ENCODE measurements at places on chromosomes 5 and 9.

DNA sequence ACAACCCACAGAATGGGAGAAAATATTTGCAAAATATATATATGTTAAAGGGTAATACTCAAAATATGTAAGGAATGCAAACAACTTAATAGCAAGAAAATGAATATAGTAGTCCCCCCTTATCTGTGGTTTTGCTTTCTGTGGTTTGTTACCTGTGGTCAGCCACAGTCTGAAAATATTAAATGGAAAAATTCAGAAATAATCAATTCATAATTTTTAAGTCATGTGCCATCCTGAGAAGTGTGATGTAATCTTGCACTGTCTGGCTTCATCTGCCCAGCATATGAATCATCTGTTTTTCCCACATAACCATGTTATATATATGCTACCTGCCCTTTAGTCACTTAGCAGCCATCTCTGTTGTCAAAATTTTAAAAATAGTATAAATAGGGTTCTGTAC lies 11.7 kb downstream of the CER1 start:
- DNase-seq = peak; percentile 82

GRCh38 chr9:134996591-134997530 lies 79.1 kb upstream of the FCN1 start:
- DNase-seq = no peak

DNA sequence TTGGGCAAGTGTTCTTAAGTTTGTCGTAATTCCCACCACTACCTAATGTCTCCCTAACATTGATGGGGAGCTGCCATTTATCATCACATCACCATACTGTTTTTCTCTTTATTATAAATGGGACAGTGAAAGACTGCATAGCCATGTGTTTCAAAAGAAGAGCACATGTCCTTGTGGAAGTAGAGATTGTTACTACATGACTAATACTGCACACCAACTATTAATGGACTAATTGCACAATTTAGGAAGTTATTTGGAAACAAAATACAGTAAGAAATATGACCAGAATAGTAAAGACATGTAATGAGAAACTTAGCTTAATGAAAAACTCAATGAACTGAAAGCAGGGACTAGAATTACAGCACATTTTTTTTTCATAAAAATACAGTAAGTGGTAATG lies 12.0 kb upstream of the ELOVL7 start:
- DNase-seq = peak; percentile 79

DNA sequence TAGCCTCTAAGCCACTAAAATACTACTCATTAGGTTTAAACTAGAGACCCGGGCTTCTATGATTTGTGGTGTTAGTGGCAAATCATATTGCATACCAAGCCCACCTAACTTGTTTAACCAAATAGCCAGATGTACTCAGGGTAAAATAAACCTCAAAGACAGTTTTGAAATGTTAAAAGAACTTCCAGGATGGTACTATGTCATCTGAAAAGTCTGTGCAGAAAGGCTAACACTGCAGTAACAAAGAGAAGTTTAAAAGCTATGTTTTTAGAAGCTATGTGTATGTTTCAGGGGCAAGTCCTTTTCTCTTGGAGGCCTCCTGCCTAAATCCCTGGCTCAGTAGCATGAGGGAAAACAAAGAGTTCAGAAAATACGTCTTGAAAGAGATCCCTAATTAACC lies 84.9 kb upstream of the IL7R start:
- no peak for DNase-seq

GRCh38 chr5:112023766-112024165 lies 266.8 kb upstream of the NREP start:
- DNase-seq = no peak

GRCh38 chr9:109477258-109478050 lies 20.7 kb downstream of the PTPN3 start:
- no peak for DNase-seq

GRCh38 chr5:175448276-175448675 lies 4.3 kb upstream of the DRD1 start:
- no peak for DNase-seq

DNA sequence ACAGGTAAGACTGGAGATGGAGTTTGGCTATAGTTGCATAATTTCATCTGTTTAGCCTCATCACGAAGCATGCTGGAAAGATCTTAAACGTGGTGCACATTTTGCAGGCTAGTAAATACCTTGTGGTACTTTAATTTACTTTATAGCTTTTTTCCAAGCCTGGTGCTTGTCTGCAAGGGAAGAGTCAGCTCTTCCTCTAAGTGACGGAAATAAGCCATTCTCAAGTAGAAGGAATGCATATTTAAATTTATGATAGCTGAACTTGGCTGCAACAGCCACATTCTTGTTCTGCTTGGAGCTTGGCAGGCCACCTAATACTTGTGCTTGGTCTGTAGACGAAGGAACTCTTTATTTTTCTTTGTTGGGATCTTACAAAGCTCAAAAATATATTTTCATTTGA lies 188.0 kb upstream of the PIK3R1 start:
- peak; percentile 79 for DNase-seq

- DNase-seq = peak; percentile 86
Measured at GRCh38 chr5:172872997-172873491, 39.0 kb downstream of the ERGIC1 start.

- DNase-seq = no peak
Measured at GRCh38 chr5:148403344-148403743, 19.6 kb downstream of the FBXO38 start.

- peak; percentile 11 for DNase-seq
Measured at GRCh38 chr9:79222483-79222882, 349.3 kb upstream of the TLE4 start.

GRCh38 chr5:129770024-129770820 lies 22.3 kb downstream of the MINAR2 start:
- DNase-seq = no peak

GRCh38 chr9:16202914-16203728 lies 650.3 kb downstream of the CCDC171 start:
- peak; percentile 93 for DNase-seq

- DNase-seq = no peak
Measured at GRCh38 chr9:126490214-126490631, 123.5 kb upstream of the LMX1B start.

DNA sequence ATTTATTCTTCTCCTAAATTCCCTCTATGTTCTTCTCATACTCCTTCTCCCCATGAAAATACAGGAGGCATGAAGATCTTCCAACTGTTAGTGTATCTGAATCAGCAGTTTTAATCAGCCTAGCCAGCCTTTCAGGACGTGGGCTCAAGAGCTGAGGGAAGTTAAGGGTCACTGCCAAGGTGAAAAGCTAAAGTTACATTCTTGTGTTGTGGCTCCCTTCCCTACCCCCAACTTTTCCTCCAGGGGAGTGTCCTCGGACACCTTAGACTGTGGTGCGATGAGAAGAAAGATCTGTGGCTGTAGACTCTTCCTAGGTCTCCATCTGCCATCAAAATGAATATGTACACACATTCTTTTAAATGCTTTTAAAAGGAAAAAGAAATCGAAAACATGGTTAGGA lies 4.2 kb downstream of the DMRT3 start:
- no peak for DNase-seq

DNA sequence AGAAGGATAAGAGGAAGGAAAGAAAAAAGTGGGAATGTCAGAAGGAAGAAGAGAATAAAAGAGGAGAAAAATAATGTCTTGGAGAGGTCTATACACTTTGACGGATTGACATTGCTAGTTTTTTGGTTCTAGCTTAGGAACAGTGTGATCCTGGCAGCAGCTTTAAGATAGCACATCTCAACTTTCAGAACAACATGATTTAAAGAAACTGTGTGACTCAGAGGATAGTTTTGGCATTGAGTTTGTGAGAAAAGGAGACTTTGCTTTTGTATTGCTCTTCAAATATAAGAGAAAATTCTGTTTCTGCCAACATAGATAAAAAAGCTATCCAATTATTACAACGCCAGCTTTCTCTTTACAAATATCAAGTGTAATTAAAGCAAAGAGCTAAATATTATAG lies 260.7 kb upstream of the ARRDC3 start:
- peak; percentile 25 for DNase-seq

DNA sequence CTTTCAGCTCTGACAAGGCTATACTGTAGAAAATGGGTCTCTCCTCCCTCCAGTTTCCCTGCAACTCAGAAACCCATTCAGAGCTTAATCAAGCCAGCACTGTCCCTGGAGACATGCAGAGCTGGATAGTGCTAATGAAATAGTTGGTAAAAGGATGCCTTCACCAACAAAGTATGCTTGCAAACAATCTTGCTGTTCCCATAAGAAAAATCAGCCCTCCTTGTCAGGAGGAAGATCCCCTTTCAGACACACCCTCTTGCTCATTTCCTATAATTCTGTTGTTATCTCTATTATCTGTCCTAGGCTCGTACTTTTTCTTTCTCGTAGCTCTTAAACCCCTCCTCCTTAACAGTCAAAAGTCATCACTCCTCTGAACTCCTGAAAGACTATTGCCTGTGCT lies 9.9 kb upstream of the OSMR start:
- peak; percentile 78 for DNase-seq

DNA sequence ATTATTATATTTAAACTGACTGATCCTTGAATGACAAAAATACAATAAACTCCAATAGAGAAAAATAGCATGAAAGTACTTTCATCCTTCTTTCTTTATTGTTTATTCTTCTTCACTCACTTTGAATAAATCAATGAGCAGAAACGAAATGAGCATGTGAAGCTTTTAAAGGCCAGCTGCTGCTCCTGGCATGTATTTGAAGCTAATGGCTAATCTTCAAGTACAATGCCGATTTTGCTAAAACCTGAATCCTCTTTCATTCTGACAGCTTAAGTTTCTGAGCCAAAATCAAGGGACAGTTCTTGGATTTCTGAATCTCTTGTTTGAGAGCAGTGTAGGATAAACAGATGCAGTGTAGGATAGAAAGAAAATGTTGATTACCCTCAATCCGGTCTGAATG lies 237.3 kb downstream of the CDH10 start:
- no peak for DNase-seq

GRCh38 chr5:96320797-96321196 lies 112.3 kb downstream of the PCSK1 start:
- no peak for DNase-seq

DNA sequence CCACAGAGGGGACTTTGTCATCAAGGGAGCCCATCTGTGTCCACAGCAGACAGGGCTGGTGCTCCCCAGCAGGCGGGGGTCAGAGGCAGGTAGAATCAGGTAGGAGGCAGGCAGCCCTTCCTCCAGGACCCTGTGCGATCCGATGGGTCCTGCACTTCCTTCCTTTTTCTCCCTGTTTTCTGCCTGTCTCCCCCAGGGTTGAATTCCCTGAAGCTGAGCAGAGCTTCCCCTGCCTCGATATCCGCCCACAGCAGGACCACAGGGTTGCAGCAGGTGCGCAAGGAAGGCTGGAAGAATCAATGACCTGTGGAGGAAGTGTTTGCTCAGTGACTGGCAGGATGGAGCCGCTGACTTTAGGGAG lies 69.2 kb downstream of the MRPL36 start:
- no peak for DNase-seq

DNA sequence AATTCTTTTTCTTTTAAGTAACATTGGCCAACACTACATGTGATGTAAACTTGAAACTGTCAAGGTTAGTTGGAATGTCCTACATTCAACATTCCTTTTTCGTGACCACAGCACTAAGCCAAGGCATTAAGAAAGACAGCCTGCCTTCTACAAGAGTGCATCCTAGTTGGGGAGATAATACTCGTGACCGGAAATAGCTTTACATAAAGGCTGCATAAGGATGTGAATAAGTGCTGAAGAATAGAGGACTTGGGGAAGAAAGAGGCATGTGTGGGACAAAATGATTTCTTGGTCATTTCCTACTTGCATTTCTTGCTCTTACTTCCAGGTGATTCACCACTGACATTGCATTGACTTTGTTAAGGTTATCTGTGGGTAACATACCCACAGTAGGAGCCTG lies 282.0 kb downstream of the DMRT2 start:
- no peak for DNase-seq

GRCh38 chr5:27708534-27708933 lies 670.1 kb upstream of the CDH9 start:
- DNase-seq = peak; percentile 64

DNA sequence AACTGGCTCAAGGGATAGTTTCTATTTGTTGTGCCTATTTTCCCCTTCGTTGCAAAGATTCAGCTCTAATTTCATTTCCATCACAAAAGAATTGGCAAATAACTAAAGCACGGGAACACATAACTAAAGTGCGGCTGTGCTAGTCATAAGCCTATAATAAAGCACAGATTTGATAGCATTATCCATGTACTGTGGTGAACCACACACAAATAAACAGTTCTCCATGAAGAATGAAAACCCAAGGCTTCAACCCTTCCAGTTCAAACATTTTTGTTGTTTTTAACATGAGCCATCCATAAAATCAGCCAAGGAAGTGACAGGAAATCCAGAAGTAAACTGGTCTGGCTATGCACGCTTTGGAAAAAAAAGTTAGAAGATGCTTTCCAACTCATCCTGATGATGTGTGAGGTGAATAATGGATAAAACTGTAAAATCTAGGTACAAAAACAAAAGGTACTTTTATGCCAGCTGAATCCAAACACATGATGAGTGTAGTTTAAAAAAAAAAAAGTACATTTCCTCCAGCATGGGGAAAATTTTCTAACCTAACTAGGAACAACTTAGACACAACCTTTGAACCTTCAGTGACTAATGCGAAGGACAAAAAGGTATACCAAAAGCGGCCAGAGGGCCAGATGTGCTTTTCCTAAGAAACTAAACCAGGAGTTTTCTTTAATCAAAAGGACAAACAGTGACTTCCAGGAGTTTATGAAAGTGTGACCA lies 10.2 kb downstream of the ZNF608 start:
- peak; percentile 84 for DNase-seq

DNA sequence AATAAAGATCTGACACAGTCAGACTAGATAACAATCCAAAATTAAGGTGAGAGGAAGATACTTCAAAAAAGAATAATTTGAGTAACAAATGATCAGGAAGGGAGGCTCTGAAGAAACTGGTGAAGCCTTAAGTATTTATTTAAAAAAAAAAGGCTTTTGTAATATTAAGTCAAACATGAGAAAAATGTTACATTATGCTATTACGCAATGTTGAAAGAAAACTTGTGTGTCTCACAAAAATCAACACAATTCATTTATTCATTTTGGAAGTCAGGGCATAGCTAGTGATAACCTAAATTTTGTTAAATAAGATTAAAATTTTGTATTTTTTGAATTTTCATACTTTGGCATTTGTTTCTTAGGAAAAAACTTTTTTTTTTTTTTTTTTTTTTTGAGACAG lies 28.2 kb downstream of the WDR41 start:
- DNase-seq = peak; percentile 30
